Activated T-helper 1 cell treated with anti-CD3 and anti-CD28 coated beads, Interleukin-2, amount 50 U/mL, for 16 hours (primary cell): ENCODE measurements at places on chromosomes 4 and X.

- no peak for DNase-seq
These were observed 66.9 kb upstream of the PPARGC1A start for GRCh38 chr4:23956601-23957364.

DNA sequence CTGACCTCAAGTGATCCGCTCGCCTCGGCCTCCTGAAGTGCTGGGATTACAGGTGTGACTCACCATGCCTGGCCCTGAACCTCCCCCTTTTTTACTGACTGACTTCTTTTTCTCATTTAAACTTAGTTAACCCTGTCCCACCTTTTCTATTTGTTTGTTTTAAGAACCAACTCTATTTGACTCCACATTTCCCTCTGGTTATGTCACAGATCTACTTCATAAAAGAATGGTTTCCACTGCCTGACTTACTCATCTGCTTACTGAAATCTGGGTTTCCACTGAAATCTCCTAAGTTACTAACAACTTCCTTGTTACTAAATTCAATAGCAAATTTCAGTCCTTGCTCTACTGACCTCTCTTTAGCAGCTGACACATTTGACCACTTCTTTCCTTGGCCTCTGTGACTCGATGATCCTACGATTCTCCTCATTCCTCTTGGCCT lies 28.0 kb upstream of the NSUN7 start:
- no peak for DNase-seq

DNA sequence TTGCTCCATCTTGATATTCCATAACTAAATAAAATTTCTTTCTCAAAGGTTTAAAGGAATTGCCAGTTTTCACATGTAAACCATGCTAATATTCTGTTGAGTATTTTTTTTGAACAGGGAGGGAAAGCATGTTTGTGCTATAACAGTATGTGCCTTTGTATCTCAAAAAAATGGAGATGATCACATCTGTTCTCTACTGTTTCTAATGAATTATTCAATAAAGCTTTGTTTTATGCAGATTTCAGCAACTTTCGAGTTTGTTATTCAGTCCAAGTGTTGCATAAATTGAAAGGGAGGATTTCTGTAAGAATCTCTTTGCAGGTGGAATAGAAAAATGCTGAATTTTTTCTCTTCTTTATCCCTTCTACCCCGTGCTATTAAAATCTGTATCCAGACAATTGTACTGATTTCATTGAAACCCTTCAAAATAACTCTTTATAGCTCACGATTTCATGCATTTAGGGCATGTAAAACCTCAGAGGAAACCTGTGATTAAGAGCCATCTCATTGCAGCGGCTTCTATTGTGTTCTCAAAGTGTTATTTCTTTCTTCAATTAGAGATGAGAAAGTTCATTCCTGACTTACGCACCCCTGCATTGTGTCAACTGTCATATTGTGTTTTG lies 42.1 kb downstream of the NEIL3 start:
- no peak for DNase-seq

DNA sequence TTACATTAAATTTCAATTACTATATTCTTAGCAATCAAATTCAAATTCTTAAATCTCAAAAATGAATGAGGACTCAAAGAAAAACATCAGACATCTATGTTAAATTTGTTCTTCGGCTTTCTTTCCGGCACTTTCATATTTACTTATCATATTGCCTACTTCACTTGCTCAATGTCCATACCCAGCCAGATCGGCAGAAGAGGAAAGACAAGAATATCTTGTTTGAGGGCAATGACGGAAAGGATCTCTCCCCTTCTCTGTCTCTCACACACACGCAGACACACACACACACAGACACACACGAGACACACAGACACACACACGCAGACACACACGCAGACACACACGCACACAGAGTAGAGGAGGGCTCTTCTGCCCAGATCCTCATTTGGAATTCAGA lies 13.2 kb upstream of the IRF2 start:
- no peak for DNase-seq

DNA sequence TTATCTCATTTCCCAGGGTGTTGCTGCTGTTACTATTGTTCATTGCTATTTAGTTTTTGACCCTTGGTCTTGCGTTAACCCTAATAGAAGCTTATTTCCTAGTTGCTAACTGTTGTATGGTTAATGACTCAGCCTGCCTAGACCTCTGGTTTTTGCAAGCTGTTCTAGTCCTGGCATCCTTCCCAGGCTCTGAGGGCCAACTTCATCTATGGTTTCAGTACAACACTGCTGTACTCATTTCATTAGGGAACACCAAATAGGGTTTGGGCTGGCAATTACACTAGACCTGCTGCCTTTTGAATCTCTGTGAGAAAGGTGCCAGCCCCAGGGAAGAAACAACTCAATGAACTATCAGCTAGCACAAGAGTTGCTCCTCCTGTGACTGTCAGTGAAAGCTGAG lies 59.6 kb downstream of the DCX start:
- DNase-seq = no peak

DNA sequence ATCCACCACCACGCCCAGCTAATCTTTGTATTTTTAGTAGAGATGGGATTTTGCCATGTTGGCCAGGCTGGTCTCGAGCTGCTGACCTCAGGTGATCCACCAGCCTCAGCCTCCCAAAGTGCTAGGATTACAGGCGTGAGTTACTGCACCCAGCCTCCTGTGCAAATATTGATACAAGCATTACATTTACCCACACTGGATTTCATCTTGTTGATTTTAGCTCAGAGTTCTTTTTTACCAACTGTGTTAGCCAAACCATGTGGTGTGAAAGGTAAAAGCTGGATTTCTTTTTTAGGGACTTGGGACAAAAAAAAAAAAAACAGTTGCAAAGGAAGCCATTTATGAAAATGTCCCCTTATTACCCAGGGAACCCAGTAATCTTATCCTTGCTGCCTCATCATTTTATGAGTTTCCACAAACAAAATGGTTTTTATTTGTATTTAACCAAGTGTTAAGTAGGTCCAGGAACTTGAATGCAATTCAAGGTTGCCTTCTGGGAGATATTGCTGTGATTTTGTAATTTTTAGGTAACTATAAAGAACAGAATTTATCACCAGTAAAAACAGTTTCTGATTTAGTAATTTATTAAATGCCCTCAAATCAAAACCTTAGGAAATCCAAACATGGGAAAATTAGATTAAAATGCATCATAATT lies 202.5 kb downstream of the PALLD start:
- no peak for DNase-seq

GRCh38 chr4:106985830-106986229 lies 50.3 kb downstream of the DKK2 start:
- DNase-seq = no peak

DNA sequence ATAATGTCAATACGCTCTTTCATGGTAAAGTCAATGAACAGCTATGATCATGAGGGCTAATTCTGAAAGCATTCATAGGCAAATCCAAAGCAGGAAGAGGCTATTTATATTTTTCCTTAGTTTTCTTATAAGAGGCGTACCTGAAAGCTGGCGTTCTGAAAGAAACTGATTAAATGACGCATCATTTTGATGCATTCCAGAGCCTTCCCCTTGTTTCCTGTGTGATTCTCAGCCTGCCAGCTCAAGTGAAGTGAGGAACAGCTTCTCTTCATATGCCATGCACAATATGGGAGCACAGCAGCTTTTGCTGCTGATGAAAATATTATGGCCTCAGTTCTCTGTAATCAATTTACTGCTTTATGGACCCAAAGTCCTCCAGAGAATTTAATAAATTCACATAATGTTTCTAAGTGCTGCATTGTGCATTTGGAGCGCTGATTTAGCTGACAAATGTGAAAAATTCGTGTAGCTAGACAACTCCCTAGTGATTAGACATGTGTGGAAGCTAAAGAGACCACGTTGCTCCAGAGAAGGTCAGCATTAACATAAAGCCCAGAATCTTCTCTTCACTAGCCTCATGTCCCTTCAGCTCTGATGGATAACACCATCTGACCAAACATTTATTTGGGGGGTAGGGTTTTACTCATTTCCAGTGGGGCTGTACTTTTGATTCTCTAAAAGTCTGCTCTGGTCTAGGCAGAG lies 110.8 kb downstream of the GPAT3 start:
- DNase-seq = no peak

DNA sequence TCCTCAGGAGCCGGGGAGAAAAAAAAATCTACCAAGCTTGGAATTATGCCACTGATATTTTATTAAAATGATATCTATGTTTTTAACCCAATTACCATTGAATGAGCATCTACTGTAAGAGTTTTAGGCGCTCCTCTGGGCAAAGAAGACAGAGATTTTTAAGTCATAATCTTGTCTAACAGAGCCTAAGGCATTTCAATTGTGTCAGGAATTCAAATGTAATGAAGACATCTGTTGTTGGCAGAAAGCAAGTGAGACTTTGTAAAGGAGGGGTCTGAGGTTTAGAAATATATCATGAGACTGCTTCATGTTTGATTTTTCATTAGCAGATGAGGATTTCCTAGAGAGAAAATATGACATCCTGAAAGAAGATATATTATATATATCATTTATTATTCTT lies 1158.1 kb downstream of the FSTL5 start:
- DNase-seq = no peak

DNA sequence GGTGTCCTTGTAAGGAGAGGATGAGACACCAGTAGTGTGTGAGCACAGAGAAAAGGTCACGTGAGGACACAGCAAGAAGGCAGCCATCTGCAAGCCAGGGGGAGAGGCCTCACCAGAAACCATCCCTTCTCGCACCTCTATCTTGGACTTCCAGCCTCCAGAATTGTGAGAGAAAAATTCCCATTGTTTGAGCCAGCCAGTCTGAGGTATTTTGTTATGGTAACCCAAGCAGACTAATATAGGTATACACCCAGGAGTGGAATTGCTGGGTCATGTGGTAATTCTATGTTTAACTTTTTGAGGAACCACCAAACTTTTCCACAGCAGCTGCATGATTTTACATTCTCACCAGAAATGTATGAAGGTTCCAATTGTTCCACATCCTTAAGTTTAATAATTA lies 25.6 kb downstream of the ZDHHC9 start:
- no peak for DNase-seq

GRCh38 chr4:81771721-81772120 lies 300.0 kb upstream of the RASGEF1B start:
- no peak for DNase-seq

- no peak for DNase-seq
These were observed 971.6 kb upstream of the INTU start for GRCh38 chr4:126661194-126661593.

DNA sequence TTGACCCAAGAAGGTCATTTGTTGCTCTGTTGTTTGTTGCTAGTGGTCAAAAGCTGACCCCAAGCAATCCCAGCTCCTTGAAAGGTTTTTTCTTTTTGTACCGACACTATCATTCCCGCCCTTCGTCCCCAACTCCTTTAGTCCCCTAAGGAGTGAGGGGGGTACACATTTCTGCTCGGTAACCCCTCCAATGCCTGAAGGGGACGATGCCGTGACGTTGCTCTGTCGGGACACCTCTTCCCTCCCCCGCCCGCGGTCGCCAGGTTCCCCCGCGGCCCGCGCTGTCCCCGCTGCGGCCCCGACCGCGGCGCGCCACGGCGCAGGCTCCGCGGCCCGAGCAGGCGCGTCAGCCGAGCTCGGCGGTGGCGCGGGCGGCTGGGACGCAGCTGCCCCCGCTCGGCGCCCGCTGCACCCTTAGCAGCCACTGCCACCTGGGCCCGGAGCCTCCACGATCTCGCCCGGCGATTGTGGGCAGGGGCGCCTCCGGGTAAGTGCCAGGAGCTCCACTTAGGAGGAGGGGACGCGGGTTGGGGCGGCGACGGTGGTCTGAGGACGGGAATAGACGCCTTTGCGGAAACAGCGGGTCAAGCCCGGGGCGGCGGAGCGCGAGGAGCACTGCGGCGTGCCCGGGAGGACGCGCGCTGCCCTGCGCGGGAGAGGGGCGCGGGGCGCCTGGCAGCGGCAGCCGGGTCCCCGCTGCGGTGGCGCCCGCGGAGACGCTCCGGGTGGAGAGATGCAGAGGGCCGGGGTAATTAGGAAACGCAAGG lies at the start of gene GLRB:
TSS of gene GLRB (plus strand) at position 340 of the 767 bp plus-strand sequence. CDS start 1,875 bp downstream, outside the sequence.
- no peak for DNase-seq

GRCh38 chrX:137988470-137988869 lies 422.5 kb downstream of the ZIC3 start:
- no peak for DNase-seq

DNA sequence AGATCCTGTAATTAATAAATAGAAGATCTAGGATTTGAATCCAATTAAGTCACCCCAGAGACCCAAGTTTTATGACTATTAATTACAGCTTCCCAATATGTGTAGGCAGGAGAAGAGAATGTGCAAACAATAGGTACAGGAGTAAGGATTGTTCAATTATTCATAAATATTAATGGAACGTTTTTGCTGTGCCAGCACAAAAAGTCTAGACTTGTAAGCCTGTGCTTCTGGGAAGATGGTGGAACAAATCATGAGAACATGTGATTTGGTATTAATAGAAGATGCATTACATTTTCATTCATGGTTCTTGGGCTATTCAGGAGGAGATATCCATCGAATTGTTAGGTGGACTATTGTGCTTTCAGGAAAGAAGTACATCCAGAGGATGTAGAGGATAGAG lies 1240.9 kb downstream of the STIM2 start:
- no peak for DNase-seq

- peak; percentile 18 for DNase-seq
These were observed 260.9 kb downstream of the GLUD2 start for GRCh38 chrX:121308276-121308805.

- no peak for DNase-seq
These were observed 452.5 kb downstream of the IL15 start for GRCh38 chr4:142088906-142089305.

DNA sequence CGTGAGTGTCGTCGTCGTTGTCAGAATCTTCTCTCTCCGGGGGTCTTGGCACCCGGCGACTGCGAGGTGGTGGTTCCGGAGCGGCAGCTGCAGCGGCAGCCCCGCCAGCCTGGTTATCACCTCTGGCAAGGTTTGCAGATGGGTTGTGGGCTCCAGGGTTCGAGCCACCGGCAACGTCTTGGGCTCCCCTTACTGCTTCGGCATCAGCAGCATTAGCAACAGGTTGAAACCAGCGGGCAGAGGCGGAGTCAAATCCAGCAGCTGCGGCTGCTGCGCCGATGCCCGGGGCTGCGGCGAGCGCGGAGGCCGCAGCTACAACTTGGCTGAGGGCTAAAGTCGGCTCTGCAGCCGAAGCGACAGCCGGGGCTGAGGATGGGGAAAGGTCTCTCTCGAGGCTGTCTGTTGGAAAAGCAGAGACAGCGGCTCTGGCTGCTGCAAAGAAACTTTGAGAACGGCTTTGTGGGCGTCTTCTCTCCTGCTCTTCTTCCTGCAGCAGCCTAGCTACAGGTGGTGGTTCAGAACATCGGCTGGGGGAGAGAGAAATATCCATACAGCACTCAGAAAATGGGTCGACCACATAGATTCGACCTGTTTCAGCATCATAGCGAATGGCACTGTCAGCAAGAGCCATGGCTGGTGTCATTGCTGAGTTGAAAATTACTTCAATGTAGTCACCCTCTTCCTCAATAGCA lies 3.6 kb downstream of the IRS4 start:
- no peak for DNase-seq

GRCh38 chrX:80021621-80022020 lies 7.1 kb downstream of the TBX22 start:
- DNase-seq = no peak
